ENCODE measurements at places on chromosomes 7 and 10. TPM values are rescaled to one million over a fixed set of nuclear protein-coding genes. Genes with fewer than 3 reads are reported as not detected.

DNA sequence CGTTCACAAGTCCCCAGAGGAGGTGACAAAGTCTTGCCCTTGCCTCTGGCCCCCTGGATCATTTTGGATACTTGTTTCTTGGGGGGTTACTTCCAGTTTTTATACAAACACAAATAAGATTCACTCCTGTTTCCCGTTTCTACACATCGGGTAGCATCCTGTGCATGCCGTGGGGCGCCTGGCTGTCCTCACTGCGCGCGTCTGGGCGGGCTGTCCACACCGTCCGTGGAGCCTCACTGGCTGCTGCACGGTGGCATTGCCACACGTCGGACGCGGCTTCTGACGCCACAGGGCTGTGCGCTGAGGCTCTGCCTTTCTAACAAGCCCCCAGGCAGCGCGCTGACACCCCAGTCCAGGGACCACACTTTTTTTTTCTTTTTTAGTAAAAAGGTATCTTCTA lies 18.4 kb downstream of the BNIP3 start:
- DNase-seq, result no peak

DNA sequence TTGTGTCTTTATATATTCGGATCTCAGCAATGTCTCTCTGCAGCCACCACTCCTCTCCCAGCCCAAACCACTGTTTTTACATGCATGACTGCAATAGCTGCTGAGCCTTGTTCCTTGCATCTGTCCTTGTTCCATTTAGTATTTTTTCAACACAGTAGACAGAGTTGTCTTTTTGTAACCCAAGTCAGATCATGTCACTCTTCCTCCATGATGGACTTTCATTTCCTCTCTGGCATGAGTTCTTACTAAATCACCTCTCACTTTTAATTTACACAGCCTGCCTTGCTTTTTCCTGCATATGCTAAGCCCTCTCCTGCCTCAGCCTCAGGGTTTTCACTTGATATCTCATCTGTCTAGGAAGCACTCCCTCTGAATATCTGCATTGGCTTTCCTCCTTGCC lies 353.2 kb downstream of the HGF start:
- DNase-seq, result no peak

DNA sequence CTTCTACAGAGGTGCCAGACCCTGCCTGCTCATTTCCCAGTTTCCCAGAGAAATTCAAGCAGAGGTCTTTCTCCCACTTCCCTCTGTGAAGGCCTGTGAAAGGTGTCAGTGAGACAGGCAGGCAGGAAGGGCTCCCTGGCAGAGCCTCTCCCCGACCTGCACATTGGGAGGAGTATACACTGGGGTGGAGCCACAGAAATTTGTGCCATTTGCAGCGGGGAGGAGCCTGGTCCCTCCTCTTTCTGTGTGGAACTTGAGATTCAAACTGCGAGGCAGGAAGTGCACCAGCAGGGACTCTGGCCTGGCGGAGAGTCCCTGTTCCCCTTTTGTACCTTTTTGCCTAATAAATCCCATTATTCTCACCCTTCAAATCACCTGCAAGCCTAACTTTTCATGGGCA lies 54.6 kb upstream of the OPN4 start:
- no peak for DNase-seq

- no peak for DNase-seq
Measured at GRCh38 chr7:24545215-24545614, 28.0 kb upstream of the PALS2 start.

- no peak for DNase-seq
Measured at GRCh38 chr10:110684800-110685446, 40.8 kb downstream of the RBM20 start.

DNA sequence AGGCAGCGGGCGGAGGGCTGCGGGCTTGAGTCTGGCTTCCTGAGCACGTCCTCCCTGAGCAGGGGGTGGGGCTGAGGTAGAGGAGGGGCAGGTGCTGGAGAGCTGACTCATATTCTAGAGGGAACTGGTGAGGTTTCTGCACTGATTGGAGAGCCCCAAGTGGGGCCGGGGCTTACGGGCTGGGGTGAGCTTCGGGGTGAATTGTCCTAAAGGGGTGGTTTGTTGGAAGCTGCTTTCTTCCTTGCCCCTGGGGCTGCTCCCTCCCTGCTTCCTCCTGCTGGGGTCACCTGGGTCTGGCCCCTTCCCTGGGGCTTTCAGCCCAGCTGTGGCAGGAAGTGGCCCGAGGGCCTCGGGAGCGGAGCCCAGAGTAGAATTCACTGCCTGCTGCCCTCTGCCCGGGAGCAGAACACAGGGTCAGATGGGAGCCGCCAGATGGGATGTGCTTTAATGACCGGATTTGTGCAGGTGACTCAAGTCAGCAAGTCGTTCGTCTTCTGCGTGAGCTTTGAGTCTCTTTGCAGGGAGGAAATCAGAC lies 48.6 kb downstream of the FAM20C start:
- no peak for DNase-seq

- DNase-seq, result no peak
Measured at GRCh38 chr10:129956876-129957673, 7.0 kb downstream of the EBF3 start.

DNA sequence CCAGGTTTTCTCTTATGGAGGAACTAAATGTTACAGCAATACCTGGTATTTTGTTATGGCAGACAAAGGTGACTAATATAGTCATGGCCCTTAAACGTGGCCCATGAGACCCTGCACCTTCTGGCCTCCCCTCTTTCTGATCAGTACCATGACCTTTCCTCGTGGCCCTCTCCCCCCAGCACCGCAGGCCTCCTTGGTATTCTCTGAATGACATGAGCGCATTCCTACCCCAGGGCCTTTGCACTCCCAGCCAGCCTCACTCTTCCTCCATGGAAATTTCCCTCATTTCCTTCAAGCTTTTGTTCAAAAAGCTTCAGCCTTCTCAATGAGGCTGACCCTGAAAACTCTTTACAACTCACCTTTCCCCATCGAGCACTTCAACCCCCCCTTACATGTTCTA lies 46.5 kb upstream of the EMX2 start:
- DNase-seq, result no peak

DNA sequence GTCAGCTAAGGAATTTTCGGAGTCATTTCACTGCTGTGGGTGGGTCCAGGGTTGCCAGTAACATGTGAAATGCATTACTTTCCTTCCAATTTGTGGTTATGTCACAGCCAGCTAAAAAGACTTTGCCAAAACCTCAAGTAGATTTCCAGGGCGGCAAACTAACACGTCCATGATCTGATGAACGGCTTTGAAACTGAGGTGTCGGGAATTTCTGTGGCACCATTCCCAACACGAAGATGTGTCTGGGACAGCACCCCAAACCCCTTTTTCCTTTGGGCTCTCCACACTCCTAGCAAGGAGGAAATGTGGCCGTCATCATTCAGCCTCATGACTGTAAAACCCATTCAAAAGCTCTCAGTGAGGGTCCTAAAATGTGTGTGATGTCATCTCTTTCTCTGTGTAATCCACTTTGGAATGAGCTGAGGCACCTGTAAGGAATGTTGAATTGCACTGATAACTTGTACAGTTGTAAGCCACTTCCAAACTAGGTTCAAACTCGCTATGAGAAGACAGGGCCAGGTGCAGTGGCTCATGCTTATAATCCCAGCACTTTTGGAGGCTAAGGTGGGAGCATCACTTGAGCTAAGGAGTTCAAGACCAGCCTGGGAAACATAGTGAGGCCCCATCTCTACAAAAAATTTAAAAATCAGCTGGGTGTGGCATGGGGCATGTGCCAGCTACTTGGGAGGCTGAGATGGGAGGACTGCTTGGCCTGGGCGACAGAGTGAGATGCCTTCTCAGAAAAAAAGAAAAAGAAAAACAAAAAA lies 146.1 kb upstream of the FRMD4A start:
- no peak for DNase-seq

DNA sequence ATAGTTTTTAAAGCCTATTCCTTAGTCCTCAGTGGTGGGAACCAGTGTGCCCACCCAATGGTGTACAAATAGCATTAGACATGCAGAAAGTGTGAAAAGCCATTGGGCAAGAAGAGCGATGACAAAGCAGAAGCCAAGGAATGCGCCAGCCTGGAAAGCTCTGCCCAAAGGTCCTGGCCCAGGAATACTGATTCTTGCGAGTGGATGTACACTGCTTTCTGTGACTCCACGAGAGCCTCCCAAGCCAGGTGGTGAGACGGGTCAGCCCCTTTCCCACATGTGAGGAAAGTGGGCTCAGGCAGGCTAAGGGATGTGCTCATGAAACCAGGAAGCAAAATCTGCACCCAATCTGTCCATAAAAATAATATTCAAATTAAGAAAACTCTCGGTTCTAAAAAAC lies 106.6 kb downstream of the ADCY1 start:
- no peak for DNase-seq

- no peak for DNase-seq
Measured at GRCh38 chr7:109951565-109951928, 1139.4 kb upstream of the LRRN3 start.

DNA sequence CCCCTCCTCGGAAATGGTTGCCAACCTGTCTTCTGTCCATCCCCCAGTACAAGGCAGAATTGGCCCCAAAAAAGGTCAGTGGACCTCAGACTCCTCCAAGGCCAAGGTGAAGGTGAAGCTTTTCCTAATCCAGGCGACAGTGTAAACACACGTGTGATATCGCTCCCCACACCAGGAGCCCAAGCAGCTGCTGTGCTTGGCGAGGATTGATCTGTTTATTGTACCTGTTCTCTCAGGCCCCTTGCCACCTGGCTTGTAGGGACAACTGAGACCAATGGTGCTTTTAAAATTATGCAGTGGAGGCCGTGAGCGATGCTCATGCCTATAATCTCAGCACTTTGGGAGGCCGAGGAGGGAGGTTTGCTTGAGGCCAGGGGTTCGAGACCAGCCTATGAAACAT lies 66.1 kb upstream of the GTF2IRD1 start:
- no peak for DNase-seq

- no peak for DNase-seq
Measured at GRCh38 chr7:68125168-68125567, 1128.5 kb downstream of the TYW1 start.

DNA sequence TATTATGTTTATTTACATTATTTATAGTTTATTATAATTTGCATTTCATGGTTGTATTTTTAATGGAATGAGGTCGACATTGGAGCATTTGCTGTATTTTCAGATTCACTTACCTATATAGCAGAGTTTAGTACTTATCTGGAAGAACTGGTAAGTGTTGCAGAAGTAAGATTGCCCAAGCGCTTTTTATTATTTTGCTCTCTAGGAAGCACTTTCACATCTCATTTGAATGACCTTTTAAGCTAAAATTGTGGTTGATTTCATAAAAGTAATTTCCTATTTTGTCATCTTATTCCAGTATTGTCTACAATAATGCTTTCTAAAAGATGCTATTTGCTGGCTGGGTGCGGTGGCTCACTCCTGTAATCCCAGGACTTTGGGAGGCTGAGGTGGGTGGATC lies 28.6 kb downstream of the SEC61A2 start:
- no peak for DNase-seq

DNA sequence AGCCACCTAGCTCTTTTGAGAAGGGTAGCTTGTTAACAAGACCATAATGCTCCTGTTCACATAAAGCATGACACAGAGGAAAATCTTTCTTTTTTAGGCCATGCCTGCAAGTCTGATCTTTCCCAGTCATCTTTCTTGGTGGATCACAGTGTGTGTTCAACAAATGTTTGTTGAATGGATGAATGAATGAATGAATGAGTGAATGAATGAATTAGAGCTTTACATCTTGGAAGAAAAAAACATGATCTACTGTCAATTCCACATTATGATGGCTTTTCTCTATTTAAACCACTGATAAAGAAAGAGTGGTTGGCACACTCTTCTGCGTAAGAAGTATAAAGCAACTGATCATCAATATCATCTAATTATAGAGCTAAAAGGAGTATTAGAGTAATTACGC lies 148.7 kb downstream of the CCDC71L start:
- no peak for DNase-seq

DNA sequence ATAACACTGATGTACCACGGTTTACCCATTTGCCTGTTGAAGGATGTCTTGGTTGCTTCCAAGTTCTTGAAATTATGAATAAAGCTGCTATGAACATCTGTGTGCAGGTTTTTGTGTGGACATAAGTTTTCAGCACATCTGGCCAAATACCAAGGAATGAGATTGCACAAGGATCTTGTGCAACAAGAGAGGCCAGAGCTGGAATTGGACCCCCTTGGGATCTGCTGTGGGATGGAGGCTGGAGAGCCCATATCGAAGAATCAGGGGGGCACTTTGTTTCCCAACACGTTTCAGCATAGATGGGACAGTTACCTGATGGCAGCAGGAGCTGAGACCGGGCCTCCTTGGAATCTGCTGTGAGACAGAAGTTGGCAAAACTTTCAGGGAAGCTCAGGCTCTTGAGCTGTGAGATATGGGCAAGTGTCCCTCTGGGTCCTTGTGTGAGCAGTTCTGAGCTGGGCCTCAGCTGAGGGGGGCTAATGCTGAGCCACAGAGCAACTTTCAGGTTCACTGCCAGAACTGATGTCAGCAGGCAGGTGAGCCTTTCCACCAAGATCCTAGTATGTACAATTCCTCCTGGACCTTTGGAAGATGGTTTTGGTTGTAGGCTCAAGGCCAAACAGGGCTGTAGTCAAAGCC lies 115.2 kb upstream of the RAB18 start:
- DNase-seq, result no peak

DNA sequence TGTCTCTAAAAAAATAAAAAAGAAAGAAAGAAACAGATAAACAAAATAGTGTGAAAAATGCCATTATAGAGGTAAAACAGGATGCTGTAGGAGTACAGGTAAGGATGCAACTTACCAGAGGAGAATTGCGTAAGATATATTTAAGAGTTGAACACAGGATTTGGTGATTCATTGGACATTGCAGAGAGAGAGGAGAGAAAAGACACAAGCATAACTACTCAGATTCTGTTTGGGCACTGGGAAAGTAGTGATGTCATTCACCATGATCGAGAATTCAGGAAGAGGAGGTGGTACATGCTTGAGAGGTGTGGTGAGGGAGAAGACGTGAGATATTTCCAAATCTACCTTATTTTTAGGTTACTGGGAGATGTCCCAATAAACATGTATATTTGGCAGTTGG lies 97.6 kb downstream of the AASS start:
- no peak for DNase-seq

DNA sequence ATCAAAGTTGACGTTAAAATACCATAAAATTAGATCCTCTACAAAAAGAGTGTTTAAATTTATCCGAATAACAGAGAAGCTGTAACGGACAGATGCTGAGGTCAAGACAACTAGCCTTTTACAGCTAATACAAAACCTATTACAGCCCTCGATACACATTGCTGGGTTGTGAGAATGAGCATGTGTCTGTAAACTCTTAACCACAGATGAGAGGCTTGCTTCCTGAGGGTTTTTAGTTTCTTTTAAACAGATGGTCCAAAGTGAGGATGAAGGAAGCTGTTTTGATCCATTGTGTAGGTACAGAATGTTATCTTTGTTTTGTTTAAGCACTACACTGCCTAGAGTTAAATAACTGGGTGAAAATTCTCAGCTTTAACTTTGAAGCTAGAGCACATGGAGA lies 578.2 kb downstream of the PARD3 start:
- no peak for DNase-seq

Gene FAM131B
- total RNA-seq, result 2.3 TPM

Gene CALCR
- not detected for total RNA-seq

Gene TRDMT1
- 15.3 TPM for total RNA-seq

Gene CLRN3
- not detected for total RNA-seq

Gene FAM25A
- total RNA-seq, result not detected

Gene CRTAC1
- total RNA-seq, result not detected

Gene TMEM236
- total RNA-seq, result 0.11 TPM

Data from activated naive CD8-positive, alpha-beta T cell treated with anti-CD3 and anti-CD28 coated beads, Interleukin-2, amount 10 ng/mL, durations not matched to agents 7 days and 5 days (primary cell).